Heart right ventricle (tissue), 16 donors: ENCODE measurements at places on chromosomes 1 and 21.

DNA sequence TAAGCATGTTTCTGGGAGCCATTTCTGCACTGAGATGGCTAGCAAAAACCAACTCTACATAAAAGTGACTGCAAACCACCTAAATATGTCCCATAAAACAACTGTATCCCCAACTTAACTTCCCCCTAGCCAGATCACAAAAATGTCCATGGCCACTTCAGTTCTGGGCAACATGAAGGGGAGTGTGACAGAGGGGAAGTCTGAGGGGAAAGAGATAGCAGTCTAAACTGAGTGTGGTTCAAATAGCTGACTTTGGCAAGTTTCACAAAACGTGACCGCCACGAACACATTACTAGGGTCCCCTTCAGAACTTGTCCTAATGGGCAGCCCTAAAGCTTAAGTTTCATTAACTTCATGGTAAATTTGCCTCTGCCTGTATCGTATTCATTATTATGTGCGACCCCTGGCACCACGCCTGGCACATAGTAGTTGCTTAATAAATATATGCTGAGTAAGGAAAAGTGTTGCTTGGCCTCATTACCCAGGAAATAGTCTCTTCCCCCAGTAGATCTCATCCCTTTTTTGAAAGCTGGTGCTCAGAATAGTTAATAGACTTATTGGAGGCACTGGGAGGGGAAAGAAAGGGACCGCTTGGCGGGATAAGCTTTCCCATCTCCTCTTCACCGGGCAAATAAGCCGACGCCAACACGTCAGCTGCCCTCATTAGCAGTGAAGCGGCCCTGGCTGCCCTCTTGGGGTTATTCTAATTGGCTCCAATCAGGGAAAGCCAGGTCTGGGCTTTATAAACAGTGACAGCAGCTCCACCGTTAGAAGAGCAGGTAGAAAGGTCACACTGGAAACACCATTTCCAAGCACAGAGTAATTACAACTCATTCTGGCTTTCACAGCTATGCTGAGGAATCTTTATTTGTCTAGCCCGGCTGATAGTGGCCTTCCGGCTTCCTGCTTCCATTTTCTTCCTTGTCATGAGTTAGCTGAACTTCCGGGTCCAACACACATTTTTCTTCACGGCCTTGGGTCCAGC is 122.1 kb downstream of the LRIG2 start:
- no peak for DNase-seq

GRCh38 chr1:114379987-114380386 is 131.0 kb downstream of the TRIM33 start:
- DNase-seq: no peak

GRCh38 chr21:17848228-17848627 is 29.1 kb upstream of the C21orf91 start:
- peak; percentile 9 for DNase-seq

GRCh38 chr1:200051620-200052019 is 24.1 kb downstream of the NR5A2 start:
- no peak for DNase-seq

DNA sequence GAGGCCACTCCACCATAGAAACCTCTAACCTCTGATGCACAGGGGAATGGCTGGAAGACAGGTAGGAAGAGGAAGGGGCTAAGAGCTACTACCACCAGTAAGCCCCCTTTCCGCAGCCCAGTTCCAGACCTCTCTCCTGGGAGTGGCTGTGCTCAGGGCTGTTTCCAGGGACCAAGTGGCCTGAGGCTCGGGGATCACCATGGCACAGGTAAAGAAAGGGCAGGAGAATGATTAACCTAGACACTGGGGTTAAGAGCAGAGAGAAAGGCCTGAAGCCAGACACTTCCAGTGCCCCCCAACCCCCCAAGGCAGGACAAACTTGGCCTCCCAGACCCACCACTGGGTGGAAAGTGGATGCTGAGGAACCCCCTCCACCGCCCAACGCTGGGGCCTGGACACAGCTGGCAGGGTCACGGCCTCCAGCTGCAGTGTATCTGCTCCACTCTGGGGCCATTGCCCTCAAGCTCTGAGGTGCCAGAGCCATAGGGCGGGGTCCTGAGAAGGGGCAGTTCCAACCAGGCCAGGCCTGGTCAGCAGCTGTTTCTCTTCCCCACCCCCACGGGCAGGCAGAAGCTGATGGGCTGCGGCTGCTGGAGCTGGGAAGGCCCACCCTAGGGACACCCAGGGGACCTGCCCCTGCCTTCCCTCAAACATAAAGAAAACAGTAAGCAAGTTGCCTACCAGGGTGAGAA is 2.6 kb downstream of the TAGLN2 start:
- DNase-seq: peak; percentile 79

- DNase-seq: no peak
Observed at GRCh38 chr1:26739329-26739914, 43.6 kb downstream of the ARID1A start.

DNA sequence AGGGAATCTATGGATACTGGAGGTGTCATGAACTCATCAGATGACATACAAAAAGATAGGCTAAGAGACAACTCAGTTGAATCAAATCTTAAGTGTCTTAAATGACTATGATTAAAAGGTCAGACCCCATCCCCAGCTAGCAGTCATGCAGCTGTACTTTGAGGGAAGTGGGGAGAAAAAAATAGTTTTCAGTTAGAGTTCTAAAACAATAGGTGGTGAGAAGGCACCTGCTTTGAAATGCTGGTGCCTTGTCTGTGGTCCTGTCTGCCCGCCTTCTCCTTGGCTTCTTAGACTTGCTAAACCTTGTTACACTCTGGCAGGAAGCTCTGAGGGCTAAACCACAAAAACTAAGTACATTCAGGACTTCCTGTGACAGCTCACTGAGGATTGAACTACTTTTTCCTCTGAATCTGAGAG is 15.3 kb downstream of the CD2 start:
- DNase-seq: no peak

- no peak for DNase-seq
Observed at GRCh38 chr1:8745346-8745745, 72.1 kb downstream of the RERE start.

GRCh38 chr1:232625319-232625868 is 4.5 kb downstream of the SIPA1L2 start:
- no peak for DNase-seq

GRCh38 chr1:51499694-51500093 is 19.4 kb downstream of the EPS15 start:
- DNase-seq: no peak

DNA sequence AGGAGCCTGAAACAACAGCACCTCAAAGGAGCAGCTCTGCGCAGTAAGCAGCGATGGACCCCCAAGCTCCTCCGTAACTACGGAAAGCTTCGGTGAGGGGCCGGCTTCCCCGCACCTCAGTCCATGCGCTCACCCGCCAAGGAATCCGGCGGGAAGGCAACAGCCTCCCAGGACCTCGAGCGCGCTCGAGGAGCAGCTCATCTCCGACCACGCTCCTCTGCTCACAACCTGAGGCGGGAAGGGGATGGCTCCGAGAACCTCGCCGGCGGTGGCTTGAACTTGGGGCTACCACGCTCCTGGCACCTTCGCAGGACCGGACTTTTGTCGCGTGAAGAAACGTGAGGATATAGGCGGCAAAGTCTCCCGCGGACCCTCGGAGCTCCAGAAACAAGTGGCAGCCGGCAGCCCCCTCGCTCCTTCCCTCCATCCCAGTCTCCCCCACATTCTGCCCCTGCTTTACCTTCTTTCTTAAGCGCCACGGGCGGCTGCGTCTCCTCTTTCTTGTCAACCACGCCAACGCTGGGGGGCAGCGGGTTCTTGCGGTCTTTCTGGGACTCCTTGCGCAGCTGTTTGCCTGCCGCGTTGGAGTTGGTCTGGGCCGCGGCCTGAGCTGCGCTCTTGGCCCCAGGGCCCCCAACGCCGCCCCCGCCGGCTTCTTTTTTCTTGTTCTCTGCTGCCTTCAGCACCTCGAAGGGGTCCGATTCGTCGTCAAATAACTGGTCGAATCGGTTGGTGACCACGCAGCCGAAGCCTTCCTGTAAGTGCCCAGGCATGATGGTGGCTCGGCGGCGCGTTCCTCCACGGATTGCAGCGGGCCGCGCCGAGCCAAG is 459 bp downstream of the SERBP1 start:
- peak; percentile 30 for DNase-seq

DNA sequence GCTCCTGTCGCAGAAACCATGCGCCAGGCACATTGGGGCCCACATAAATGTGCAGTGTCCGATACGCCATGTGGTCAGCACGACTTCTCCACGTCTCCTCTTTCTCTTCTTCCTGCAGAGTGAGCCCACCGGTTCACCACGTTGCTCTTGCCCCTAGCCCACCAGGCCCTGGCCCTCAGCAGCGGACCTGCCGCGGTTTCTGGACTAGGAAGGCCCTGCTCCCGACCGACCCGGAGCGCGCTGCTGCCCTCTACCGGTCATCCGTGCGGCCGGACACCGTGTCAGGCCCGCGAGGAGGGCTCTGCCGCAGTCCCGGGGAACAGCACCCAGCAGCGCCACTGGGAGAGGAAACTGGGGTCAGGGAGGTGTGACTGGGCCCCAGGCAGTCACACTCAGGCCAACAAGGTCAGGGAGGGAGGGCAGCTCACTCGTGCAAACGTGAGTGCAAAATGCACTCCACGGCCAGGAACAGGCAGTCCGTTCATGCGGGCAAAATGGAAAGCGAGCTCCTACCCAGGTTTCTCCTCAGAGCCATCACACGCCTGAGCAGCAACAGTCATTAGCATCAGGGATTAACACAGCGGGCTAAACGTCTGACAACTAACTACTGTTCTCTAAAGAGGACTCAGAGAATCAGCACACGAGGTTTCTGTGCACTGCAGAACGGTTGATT is 13.7 kb downstream of the TLR5 start:
- DNase-seq: peak; percentile 75

DNA sequence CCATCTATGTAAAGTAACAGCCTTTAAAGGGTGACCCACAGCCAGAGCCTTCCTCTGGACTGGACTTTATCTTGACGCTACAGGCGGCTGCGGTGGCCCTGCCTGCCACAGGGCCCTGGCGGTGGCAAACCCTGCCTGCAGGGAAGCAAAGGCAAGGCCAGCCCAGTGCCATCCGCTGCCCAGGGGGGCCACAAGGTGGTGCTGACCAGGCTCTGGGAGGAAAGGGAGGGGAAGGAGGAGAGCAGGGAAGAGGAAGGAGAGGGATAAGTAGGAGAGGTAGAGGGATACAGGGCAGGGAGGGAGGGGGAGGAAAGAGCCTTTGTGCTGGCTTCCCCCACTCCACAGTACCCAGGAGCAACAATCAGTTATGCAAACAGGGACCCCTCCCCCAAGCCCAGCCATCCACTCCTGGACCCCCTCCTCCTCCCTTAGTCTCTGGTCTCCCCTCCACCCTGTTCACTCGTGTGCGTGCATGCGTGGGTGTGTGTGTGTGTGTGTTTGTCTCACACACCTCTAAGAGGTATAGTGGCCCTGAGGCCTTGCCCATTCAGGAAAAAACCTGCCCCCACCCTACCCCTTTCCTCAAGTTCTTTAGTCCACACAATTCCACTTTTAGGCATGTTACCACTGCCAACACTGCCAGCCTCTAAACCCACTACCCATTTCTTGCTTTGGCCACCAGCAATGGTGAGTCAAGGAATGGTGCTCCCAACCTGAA is 30.3 kb downstream of the SSBP3 start:
- peak; percentile 43 for DNase-seq

- peak; percentile 50 for DNase-seq
Observed at GRCh38 chr1:220767312-220768125, 19.2 kb upstream of the MTARC1 start.

GRCh38 chr1:215887627-215888026 is 320.5 kb downstream of the KCTD3 start:
- no peak for DNase-seq

DNA sequence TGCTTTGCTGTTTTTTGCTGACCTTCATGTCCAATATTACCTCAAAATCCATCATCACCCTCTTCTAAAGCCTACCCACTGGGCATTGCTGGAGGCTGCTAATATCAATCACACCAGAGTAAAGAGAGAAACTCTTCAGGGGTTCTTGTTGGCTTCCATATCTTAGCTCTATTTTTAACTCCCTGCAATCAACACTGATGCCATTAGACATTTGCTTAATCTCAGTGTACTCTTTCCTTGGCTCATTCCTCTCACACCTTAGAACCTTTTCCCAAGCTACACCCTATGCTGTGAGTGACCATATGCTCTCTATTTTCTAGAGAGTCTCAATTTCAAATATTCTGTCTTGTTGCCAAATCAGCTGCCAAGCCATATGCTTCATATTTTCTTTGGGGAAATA is 40.6 kb upstream of the RABGAP1L start:
- no peak for DNase-seq

DNA sequence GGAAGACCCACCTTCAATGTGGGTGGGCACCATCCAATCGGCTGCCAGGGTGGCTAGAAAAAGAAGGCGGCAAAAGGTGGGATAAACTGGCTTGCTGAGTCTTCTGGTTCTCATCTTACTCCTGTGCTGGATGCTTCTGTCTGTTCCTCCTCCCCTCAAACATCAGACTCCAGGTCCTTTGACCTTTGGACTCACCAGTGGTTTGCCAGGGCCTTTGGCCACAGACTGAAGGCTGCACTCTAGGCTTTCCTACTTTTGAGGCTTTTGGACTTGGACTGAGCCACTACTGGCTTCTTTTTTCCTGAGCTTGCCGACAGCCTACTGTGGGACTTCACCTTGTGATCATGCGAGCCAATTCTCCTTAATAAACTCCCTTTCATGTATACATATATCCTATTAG is 55.9 kb downstream of the VCAM1 start:
- no peak for DNase-seq

- peak; percentile 65 for DNase-seq
Observed at GRCh38 chr1:25700144-25700523, 83.5 kb downstream of the MAN1C1 start.

DNA sequence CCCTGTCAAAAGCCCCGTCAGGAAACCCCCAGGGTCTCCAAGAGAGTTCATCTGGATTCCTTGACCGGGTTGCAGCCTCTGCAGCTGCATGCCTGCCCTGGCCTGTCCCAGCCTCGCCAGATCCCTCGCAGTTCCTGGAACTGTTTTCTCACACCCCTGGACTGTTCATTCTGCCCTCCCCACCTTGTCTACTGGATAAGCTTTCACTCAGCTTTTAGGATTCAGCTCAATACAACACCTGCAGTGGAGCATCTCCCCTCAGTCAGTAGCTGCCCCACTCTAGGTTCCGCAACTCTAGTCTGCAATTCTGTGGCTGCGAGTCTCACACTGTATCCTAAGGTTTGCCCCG is 67.2 kb downstream of the FAM163A start:
- no peak for DNase-seq

- no peak for DNase-seq
Observed at GRCh38 chr1:29679316-29679715, 443.0 kb downstream of the PTPRU start.

- DNase-seq: no peak
Observed at GRCh38 chr1:234775477-234776246, 165.7 kb upstream of the IRF2BP2 start.

DNA sequence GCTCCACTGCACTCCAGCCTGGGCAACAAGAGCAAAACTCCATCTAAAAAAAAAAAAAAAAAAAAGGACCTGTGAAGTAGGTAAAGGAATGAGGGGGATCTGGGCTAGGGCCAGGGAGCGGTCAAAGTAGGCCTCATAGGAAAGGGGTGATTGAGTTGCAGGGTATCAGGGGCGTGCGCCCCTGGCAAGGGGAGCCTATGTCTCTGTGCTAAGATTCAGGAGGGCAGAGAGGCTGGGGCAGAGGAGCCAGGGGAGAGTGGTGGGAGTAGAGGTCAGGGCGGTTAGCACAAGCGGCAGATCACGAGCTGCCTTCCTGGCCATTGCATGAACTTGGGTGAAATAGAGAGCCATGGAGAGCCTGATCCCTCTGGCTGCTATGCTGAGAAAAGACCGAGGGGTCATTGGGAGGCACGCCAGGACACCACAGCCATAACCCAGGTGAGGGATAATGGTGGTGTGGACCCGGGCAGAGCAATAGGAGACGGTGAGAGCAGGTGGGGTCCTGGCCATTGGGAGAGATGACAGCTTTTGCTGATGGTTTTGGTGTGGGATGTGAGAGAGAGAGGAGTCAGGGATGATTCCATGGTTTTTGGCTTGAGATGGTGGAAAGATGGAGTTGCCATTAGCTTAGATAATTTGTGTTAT is 30.6 kb upstream of the CSF1 start:
- DNase-seq: no peak
